T-cell (primary cell): ENCODE measurements at places on chromosomes 16 and 17.
A peak's percentile ranks its signal among the peaks of the same experiment; 100 is the strongest.

GRCh38 chr17:8664456-8665126, 34.1 kb upstream of the MYH10 start:
- no peak for DNase-seq

DNA sequence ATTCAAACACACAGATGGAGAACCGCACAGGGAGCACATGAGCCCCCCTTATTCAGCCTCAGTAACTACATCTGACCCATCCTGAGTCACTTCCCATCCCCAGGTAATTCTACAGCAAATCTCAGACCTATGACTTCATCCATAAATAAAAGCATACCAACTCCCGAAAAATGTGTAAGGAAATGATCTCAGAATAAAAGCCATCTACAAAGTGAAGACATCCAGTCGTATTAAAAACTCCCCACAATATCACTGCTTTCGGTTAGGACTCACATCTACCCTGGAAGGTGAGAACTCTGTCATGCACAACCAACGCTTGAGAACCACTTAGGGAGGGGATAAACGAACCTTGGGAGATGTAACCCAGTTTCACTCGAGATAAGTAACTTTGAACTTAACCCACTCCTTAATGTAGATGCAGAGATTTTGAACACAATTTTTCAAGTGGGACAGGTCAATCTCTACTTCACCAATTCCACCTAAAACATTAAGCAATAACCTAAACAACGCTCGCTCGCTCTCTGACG, 1.3 kb downstream of the USP36 start:
- DNase-seq = no peak

- DNase-seq = no peak
Observed at GRCh38 chr16:88451586-88452481, 1.2 kb upstream of the ZFPM1 start.

DNA sequence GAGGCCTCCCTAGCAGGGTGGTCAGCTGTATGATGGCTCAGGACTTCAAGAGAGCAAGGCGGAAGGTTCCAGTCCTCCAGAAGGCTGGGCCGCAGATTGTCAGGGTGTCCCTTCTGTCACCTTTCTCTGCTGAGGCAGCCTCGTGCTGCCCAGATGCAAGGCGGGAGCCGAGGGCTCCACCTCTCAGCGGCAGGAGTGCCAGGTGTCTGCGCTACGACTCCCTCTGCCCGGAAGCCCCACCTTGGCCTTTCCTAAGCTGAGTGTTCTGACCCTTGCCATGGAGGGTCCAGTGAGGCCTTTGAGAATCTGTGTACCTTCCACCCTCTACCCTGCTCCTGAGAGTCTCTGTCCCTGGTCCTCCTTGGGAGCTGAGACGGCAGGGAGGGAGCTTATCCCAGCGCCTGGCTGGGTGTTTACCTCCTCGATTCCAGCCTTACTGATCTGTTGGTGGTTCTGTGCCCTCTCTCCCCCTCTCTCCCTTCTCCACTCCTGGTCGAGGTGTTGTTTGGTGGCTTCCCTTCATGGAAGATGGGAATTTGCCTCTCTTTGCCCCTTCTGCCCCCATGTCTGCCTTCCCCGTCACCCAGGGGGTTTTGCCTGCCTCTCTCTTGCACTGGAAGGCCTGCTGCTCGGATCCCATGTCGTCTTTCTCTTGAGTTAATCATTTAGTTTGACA, 2.2 kb upstream of the ZNF750 start:
- DNase-seq = no peak

GRCh38 chr16:11118479-11118878, 137.5 kb downstream of the SOCS1 start:
- DNase-seq = no peak

- DNase-seq = no peak
Observed at GRCh38 chr16:73232555-73233328, 184.8 kb upstream of the ZFHX3 start.

- no peak for DNase-seq
Observed at GRCh38 chr17:64778240-64779097, 116.4 kb upstream of the SMURF2 start.

- DNase-seq = no peak
Observed at GRCh38 chr16:50442221-50442620, 73.4 kb upstream of the BRD7 start.

DNA sequence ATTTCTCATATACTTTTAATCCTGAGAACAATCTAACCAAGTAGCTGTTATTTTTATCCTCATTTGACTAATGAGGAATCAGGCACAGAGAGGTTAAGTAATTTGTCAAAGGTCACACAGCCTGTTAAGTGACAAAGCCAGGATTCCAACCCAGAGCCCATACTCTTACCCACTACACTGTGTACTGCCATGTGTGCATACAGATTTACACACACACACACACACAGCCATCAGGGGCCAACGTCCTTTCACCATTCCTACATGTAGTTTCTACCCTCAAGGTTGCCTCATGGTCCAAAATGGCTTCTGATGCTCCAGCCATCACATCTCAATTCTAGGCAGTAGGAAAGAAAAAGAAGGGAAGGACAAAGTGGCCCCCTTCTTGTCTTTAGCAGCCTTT, 22.1 kb downstream of the TMEM186 start:
- DNase-seq = no peak

DNA sequence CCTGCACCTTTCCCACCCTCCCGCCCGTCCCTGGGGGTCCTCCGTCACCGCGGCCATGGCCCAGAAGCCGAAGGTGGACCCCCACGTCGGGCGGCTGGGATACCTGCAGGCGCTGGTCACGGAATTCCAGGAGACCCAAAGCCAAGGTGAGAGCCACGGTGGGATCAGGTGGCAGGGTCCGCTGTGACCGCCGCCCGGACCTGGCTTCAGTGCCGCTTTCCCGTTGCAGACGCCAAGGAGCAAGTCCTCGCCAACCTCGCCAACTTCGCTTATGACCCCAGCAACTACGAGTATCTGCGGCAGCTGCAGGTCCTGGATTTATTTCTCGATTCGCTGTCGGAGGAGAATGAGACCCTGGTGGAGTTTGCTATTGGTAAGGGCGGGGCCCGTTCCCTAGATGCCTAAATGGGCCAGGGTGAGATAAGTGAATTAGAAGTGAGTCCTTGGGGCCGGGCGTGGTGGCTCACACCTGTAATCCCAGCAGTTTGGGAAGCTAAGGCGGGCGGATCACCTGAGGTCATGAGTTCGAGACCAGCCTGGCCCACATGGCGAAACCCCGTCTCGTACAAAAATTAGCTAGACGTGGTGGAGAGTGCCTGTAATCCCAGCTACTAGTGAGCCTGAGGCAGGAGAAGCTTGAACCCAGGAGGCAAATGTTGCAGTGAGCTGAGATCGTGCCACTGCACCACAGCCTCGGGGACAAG, 617 bp downstream of the ARMC7 start:
- no peak for DNase-seq

GRCh38 chr17:27488231-27488630, 32.0 kb downstream of the KSR1 start:
- DNase-seq = no peak

DNA sequence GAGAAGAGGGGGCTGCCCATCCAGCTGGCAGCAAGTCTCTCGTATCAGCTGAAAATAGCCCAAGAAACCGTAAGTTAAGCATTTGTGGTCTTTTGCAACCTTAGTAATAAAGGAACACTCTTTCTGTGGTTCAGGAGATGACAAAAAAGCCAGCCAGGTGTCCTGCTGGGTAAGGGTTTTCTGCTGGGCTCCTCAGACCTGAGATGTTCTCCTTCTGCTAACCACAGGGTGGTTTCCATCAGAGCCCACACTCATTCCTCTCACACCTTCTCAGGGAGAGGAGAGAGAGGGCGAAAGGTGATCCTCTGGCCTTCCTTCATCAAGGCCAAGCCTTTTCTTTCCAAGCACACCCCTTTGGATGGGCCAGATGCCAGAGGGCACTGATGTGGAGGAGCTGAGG, 70.7 kb downstream of the TEX14 start:
- DNase-seq = no peak

GRCh38 chr17:45396496-45397205, 36.0 kb downstream of the ARHGAP27 start:
- DNase-seq = no peak

GRCh38 chr17:49822829-49823228, 25.0 kb downstream of the TAC4 start:
- DNase-seq = no peak

GRCh38 chr17:72477491-72477890, 356.7 kb downstream of the SOX9 start:
- DNase-seq = no peak

DNA sequence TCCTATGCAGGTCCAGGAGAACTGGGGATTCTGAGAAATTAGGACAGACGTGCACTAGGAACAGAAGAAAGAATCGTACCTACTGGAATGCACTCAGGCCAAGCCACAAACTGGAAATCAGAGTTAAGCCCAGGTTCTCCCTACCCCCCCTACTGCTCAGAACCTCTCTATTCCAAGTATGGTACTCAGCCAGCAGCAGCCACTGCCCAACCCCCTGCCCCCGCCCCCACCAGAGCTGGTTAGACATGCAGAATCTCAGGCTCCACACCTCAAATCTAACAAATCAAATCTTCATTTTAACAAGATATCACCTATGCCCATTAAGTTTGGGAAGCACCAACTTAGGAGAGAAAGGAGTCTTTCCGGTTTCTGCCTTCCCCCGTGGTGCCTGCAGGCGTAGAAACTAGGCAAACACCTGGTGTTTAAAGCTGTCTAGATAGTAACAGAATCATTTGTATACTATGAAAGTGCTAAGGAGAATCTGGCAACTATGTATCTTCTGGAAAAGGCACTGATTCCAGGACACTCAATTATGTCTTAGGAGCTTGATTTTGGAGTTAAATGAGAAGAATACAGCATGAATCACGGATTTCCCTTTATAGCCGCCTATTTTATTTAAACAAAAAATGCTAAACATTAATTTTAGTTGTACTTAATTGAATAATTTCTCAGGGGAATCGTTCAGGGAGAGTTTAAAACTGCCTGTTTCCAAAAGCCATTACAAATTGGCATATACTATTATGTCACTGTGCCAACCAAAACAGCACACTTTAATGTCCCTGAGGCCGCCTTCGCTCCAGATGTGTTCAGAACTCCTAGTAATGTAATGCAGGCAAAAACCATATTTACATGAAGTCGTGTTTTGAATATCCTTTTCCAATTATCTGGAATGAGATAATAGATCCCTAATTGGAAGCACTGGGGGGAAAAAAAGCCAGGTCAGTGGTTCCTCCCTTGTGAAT, 166.5 kb downstream of the STX8 start:
- DNase-seq = no peak

DNA sequence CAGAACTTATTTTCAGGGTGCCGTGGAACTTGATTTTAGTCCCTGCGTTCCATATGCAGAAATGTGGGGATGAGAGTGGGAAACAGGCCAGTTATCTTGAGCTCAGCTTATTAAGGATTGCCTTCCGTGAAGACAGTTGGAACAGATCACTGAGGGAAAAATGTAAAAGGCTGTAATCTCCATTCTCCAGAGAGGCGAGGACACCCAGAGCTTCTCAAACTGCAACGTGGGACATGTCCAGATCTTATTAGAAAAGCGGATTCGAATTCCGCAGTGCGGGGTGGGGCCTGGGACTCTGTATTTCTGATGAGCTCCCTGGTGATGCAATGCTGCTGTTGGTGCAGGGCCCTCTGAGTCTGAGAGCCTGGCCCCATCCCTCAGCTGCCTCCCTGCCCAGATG, 185.6 kb upstream of the CIBAR2 start:
- DNase-seq = no peak

- DNase-seq = peak; percentile 66
Observed at GRCh38 chr17:77772461-77772897, 186.0 kb upstream of the TNRC6C start.

- no peak for DNase-seq
Observed at GRCh38 chr17:80762076-80762475, 217.4 kb downstream of the RPTOR start.

DNA sequence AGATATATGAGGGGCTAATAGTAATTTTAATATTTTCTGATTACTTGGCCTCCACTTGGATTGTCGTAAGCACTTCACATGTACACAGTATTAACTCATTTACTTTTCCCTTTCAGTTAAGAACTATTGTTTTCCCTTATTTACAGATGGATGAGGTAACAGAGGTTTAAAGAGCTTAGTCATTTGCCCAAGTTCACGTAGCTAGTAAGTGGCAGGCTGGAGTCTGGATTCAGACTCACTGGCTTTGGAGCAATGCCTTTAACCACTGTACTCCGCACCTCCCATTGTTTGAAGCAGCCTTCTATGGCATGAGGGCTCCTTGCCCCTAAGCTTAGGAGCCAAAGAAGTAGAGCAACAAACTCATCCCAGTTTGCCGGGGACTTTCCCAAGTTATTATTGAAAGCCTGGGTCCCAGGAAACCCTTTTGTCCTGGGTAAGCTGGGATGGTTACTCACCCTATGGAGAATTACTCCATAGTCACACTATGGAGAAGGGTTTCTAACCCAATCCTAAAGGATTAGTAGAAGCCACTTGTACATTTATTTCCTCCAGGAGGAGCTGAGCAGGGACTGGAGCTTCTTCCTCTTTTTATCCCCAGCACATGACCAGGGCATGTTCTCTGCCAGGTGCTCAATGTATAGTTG, 12.3 kb downstream of the FOXL1 start:
- no peak for DNase-seq

GRCh38 chr16:83681381-83681956, 126.3 kb upstream of the HSBP1 start:
- no peak for DNase-seq

GRCh38 chr16:28165598-28165997, 46.2 kb downstream of the XPO6 start:
- DNase-seq = no peak
